Kidney (tissue), 22 donors: ENCODE measurements at places on chromosomes 4 and X. TPM values are rescaled to one million over a fixed set of nuclear protein-coding genes. Genes with fewer than 3 reads are reported as not detected.

SPP1 gene
- polyA plus RNA-seq, result 6,594 TPM

MAGEB1 gene
- polyA plus RNA-seq, result not detected

SPRY1 gene
- polyA plus RNA-seq, result 18.3 TPM

SERPINA7 gene
- polyA plus RNA-seq, result 1.2 TPM

CLTRN gene
- 129 TPM for polyA plus RNA-seq

BBS12 gene
- polyA plus RNA-seq, result 8.3 TPM
